ENCODE measurements at places on chromosomes 11 and 22.

DNA sequence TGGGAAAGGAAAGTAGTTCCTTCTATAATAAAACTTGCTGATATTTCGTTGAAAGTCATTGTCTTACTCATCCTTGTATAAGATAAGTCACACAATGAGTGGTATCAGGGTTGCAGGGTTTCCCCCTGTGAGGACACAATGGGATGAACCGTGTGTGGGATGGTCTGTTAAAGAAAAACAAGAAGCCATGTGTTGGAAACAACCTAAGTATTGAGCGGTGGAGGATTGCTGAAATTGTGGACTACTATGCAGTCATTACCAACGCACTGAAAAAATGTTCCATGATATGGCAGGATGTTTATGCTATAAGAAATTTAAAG lies 28.6 kb downstream of the PTPRJ start:
- DNase-seq: no peak

DNA sequence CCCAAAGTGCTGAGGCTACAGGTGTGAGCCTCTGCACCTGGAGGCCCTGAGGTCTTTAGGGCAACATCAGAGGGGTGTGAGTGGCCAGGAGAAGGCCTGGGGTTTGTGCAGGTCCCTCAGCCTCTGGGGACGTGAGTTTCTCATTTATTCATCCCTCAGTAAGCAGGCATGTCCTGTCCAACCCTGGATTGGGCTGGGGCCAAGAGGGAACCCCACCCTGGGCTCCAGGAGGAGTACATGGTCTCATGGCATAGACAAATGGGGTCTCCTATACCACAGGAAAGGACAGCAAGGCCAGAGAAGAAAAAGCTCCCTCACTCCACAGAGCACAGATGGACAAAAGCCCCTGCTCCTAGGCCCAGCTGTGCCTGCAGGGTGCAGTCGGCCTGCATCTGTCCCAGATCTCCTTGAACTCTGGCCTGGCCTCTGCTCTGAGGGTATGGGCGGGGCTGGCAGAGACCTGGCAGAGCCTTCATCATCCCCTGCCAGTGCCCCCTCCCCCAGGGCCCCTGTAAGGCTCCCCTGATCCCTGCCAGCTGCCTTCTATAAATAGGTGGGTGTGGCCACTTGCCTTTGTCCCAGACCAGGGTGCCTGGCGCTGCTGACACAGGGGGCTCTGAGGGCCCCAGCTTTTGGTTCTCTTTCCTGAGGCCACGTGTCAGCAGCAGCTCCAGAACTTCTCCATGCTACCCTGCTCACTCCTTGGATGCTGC lies 34.6 kb downstream of the A4GALT start:
- peak; percentile 37 for DNase-seq

- DNase-seq: no peak
Observed at GRCh38 chr22:26897384-26897783, 240.0 kb downstream of the MIAT start.

DNA sequence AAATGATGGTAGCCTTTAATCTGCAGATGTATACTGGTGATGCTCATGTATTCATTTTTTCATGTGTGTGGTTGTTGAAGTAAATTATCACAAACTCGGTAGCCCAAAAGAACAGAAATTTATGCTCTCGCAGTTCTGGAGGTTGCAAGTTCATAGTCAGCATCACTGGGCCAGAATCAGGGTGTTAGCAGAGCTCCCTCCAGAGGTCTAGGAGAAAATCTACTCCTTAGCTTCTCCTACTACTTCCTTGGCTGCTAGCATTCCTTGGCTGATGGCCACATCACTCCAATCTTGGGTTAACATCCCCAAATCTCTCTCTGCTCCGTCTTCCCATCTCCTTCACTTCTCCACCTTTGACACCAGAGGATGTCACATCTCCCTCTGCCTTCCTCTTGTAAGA lies 45.3 kb upstream of the GALNT18 start:
- no peak for DNase-seq

DNA sequence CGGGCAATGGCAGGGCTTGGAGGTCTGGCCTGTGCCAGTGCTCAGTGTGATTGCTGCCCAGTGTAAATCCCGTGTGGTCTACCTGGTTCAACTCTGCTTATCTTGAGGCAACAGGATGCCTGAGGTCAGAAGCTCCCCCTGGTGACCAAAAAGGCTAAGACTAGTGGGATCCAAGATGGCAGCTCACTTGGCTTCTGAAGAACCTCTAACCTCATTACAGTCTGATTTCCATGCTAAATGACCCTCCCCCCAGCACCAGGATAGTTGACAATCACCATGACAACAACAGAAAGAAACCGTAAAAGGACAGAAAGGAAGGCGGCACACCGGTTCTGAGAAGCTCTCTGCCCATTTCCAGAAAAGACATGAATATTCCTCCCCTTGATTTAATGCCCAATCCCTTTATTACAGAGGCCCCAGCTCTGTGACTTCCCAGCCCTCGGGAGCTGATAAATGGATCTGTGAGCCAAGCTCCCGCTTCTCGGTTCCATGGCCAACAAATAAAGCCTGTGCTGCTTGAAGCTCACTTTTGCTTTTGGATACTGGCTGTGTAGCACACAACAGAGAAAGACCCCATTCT lies 398.4 kb downstream of the CTTN start:
- DNase-seq: no peak

DNA sequence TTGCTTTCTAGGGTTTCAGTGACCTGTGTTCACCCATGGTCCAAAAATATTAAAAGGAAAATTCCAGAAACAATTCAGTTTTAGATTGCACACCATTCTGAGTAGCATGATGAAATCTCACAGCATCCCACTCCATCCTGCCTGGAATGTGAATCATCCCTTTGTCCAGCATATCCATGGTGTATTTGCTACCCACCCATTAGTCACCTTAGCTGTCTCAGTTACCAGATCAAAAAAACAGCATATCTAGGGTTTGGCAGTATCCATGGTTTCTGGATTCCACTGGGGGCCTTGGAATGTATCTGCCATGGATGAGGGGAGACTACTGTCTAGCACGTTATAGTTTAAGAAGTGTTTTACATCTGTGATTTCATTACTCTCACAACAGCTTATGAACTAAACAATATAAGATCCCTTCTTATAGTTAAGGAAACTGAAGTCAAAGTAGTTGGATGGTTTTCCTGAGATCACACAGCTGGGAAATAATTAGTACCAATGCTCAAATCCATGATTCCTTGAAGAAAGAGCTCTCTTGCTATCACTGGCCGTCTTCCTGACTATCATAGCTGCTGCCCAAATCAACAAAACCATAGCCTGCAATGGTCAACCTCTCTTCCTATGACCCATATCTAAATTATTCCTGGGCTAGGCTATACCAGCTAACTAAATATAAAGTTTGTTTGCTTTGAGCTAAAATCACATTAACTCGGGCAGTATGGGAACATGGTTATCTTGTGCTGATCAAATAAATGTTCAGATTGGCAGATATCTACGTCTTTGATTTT lies 122.6 kb downstream of the MICAL2 start:
- no peak for DNase-seq

GRCh38 chr11:110808248-110808647 lies 96.0 kb upstream of the ARHGAP20 start:
- DNase-seq: no peak

GRCh38 chr22:39101226-39101625 lies 4.2 kb downstream of the APOBEC3H start:
- DNase-seq: no peak

DNA sequence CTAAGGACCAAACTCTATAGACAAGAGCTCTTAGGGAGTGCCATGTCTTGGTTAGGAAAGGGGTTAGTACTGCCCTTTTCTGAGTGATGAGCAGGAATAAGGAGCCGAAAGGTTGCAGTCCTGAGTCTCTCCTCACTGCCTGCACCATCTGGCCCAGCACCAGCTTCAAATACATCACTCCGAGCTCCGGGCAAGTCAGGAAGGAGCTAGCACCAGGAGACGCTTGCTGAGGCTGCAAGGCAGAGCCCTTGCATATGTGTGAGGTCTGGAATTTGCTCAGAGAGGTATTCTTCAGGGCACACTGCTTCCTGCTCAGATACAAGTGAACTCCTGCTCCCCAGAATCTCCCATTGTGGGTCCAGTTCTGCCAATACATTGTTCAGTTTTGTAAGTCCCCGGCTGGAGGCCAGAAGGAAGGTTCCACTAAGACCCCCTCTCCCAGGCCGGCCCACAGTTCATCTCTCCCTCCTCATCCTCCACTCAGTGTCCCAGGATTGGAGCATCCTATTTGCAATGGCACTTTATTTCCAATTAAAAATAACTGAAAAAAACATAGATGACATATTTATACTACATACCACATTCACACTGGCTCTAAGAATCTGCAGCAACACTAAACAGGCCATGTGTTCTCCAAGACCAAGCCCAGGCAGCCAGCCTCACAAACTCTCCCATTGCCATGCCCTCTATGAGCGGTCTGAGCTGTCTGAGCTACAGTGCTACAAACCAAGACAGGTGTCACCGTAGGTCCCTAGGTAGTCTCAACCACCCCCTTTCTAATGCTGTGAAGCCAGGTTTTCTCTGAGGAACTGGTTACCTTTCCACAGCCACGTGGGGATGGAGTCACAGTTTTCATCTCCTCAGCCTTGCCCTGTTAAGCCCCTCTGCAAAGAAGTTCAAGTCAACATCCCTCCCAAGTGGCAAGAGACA lies 55.1 kb upstream of the SPATA19 start:
- peak; percentile 6 for DNase-seq

DNA sequence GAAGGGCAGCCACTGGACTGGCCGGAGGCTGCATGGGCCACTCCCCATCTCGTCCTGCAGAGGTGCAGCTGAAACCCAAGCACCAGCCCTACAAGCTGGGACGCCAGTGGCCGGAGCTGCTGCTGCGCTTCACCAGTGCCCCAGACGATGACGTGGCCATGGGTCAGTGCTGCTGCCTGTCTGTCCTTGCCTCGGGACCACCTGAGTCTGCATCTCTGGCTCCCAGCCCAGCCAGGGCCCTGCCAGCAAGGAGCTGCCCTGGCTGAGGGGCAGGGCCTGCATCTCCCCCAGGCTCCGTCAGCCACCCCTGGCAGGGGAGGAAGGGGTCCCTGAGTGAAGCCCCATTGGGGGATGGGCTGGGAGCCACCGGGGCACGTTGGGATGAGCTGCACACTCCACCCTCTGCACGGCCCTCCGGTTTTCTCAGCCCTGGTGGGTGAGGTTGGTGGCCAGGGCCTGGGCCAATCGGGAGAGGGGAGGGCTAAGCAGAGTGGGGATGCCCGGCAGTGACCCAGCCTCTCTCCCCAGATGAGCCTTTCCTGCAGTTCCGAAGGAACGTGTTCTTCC lies 7.2 kb downstream of the FRMD8 start:
- no peak for DNase-seq

DNA sequence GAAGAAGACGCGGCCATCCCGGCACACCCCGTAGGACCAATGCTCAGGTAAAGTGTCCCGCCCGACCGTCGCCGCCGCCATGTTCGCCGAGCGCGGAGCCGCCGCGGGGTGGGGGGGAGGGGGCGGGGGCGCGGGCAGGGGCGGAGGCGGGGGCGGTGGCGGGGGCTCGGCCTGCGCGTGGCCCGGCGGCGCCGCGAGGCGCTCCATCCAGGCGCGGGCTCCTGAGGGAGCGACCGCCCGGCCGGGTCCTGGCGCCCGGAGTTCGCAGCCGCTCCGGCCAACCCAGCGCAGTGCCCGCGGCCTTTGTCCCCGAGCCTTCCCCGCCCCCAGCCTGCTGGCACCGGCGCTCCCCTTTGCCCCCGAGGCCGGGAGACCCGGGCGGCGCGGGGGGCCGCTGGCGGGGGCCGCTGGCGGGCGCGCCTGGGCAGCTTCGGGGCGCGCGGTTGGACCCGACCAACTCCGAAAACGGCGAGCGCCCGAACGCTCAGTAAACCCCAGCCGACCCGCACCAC lies at the start of gene PLEKHA7:
Gene PLEKHA7 (minus strand): TSS at position 94 of the 512 bp plus-strand sequence. CDS start 13 bp downstream, at position 81.
- DNase-seq: peak; percentile 27

GRCh38 chr11:117519170-117519569 lies 191.5 kb downstream of the CEP164 start:
- DNase-seq: peak; percentile 81

DNA sequence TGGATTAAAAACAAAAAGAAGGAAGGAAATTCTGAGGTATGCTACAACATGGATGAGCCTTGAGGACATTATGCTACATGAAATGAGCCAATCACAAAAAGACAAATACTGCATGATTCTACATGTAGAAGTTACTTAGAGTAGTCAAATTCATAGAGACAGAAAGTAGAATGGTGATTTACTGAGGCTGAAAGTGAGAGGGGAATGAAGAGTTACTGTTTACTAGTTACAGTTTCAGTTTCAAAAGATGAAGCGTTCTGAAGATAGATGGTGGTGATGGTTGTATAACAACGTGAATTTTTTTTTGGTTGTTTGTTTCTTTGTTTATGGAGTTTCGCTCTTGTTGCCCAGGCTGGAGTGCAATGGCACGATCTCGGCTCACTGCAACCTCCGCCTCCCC lies 9.5 kb downstream of the OR5P2 start:
- DNase-seq: no peak

GRCh38 chr11:12581923-12582322 lies 92.3 kb upstream of the TEAD1 start:
- no peak for DNase-seq

GRCh38 chr11:47002390-47002789 lies 65.8 kb downstream of the CSTPP1 start:
- no peak for DNase-seq

DNA sequence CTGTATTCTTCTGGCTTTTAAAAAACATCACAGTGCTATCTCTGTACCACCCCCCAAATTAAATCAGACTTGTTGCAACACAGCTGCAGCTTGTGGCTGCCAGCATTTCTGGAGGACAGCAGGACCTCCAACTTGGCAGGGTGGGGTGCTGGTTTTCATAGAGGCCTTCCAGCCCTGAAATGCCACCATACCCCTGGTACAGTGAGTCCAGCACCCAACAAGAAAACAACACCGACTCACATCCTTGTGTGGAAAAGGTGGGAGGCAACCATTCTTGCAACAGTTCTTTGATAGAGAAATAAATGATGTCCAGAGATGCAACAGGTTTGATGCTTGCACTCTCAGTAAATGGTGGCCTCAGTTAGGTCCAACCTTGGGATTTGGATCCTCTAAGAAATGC lies 96.0 kb downstream of the ABTB2 start:
- DNase-seq: no peak

Data from testis (tissue), 5 donors.